Camera-type eye (tissue), 1 donor: ENCODE measurements at places on chromosomes 5 and 9. TPM values are rescaled to one million over a fixed set of nuclear protein-coding genes. Genes with fewer than 3 reads are reported as not detected.

Gene KCNV2
- total RNA-seq, result 134 TPM

Gene AGXT2
- not detected for total RNA-seq

Gene FBLL1
- 15.7 TPM for total RNA-seq

Gene EPB41L4B
- 8.9 TPM for total RNA-seq

Gene S100Z
- total RNA-seq, result not detected

Gene IL7R
- total RNA-seq, result 0.82 TPM

Gene NTRK2
- 70.8 TPM for total RNA-seq
